Calu3 (cell line): ENCODE measurements at places on chromosomes 6 and 20. TPM values are rescaled to one million over a fixed set of nuclear protein-coding genes. Genes with fewer than 3 reads are reported as not detected.

The PLEKHG1 gene
- 9.7 and 16.9 TPM in 2 replicates for total RNA-seq

DNA sequence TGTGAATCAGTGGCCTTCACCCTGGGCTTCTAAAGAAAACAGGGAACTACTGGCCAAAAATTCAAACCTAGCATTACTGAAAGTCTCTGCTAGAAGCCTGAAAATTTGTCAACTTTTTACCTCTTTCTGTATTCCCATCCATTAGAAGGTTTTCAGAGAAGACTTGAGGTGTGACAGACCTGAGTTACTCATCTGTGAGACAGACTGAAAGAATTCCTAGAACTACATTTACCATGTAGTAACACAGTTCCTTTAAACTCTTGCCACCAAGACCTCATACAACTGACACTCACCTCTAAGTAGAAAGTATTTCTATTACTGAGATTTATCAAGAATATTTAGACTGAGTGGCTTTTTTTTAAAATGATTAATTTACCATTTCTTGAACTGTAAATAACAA is 4.5 kb downstream of the DPM1 start:
- DNase-seq = no peak

The GABRR1 gene
- not detected in 2 replicates for total RNA-seq

GRCh38 chr6:47256361-47256760 is 53.3 kb downstream of the TNFRSF21 start:
- DNase-seq = no peak

The SIRPD gene
- not detected in 2 replicates for total RNA-seq

DNA sequence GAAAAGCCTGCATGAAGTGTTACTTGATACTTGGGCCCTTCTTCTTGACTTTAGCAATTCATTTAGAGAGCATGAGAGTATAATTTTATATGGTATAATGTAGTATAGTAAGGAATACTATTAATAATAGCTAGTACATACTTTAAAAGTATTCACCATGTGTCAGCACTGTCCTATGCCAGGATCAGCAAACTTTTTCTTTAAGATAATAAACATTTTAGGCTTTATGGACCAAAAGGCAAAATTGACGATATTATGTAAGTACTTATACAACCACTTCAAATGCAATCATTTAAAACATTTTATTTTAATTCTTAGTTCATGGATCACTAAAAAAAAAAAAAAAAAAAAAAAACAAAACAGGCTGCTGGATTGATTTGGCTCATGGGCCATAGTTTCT is 163.9 kb downstream of the IBTK start:
- no peak for DNase-seq

- DNase-seq = peak; percentile 90
Measured at GRCh38 chr6:26327450-26328264, 37.3 kb upstream of the BTN3A2 start.

DNA sequence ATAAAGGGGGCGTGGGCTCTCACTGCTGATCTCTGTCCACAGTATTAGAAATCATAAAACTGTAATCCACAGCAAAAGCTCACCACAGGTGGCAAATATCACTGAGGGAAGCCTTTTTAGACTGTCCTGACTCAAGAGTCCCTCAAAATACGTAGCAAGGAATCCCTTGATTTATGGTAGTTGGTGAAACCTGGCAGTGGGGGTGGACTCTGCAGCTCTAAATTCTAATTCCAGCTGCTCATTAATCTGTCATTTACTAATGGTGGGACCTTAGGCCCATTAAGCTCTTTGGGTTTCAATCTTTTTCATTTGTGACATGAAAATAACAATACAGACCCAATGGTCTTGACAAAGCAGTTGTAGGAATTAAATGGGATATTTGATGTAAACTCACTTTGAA is 32.3 kb downstream of the GMDS start:
- no peak for DNase-seq

DNA sequence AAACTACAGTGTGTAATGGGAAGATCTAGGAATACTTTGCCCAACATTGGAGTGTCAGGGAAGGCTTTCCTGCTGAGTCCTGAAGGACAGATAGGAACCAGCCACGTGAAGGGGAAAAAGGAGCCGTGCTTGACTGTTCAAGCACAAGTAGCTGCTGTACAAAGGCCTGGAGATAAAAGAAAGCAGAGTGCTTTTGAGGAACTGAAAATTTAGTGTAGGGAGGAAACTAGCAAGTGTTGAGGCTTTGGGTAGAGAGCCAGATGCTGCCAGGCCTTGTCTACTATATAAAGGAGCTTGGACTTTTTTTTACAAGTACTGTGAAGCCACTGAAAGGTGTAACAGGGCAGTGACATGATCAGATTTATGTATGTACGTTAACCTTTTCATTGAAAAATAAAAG is 39.0 kb downstream of the DSE start:
- DNase-seq = no peak

- DNase-seq = no peak
Measured at GRCh38 chr20:43458422-43458924, 777 bp downstream of the SRSF6 start.

The TRAPPC3L gene
- not detected in 2 replicates for total RNA-seq

GRCh38 chr20:47070176-47070575 is 175.5 kb downstream of the EYA2 start:
- DNase-seq = no peak

The GSTA1 gene
- 0.37 TPM in 1 of 2 replicates, not detected in the other for total RNA-seq

The C6orf15 gene
- not detected in 2 replicates for total RNA-seq

DNA sequence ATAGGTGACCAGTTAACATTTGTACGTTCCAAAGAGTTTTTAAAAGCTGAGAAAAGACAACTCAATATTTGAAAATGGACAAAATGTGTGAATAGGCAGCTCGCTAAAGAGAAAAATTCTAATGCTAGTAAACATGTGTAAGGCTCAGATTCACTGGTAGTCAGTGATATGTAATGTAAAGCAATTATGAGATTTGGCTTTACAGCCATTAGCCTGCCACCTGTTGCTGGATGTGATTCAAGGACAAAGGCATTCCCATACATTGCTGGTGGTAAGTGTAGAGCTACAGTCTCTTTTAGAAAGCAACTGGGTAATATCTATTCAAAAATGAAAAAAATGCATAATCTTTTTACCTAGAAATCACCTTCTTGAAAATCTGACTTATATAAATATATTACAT is 114.3 kb downstream of the COL19A1 start:
- DNase-seq = peak; percentile 4

- no peak for DNase-seq
Measured at GRCh38 chr20:58223358-58223941, 5.0 kb downstream of the ANKRD60 start.

GRCh38 chr6:119218548-119218947 is 131.0 kb downstream of the MAN1A1 start:
- no peak for DNase-seq

DNA sequence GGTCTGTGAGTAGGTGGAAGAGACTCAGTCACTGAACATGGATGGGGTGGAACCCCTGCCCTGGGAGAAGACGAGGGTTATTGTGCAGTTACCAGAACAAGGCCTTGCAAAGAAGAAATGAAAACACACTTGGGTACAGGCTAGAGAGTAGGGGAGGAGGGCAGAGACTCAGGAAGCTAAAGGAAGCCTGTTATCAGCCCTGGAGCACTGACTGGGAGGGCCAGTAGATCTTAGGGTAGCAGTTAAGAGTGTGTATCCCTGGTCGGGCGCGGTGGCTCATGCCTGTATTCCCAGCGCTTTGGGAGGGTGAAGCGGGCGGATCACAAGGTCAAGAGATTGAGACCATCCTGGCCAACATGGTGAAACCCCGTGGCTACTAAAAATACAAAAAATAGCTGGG is 74.4 kb downstream of the SASH1 start:
- no peak for DNase-seq

DNA sequence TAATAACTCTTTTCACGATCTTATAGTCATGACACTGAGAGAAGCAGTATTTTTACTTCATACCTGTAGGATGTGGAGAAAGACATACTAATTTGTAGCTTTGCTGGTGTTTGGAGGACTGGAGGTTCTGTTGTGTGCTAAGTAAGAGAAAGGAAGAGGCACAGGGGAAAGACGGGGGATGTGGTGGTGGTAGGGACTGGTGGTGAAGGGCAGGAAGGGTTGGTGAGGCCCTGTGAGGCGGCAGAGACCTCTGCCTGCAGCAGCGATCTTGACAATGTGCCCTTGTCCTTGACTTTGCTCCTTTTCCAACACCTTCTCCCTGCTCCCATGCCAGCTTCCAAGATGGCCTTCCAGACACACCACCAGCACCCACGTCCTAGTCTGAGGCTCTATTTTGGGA is 32.6 kb upstream of the MPC1 start:
- DNase-seq = no peak

The CNKSR3 gene
- total RNA-seq = 4.0 and 4.7 TPM in 2 replicates

DNA sequence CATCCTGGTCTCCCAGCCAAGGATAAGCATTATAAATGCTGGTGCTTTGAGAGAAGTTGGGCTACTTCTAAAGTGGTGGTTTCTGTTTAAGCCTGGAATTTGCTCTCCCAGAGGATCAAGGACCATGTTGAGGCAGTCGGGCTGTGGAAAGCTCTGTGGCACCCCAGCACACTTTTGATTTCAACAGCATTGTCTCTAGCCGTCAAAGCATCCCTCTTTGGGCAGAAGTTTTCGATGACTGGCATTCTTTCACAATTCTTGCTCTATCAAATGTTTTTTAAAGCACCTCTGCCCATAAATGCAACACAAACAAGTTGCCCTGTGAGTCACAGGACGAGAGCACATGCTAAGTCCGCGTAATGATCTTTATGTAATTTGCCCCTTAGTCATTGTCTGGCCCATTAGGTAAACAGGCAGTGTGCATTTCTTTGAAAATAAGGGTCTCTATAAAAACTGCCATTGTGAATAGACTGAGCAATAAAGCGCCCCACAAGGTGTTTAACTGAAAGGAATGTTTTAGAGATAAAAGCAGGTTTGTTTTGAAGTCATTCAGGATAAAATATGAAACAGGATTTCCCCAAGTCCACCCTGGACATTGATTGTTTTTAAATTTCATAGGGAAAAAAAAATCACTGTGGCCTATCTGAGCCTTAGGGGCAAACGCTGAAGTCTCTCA is 44.7 kb upstream of the FOXQ1 start:
- peak; percentile 28 for DNase-seq

DNA sequence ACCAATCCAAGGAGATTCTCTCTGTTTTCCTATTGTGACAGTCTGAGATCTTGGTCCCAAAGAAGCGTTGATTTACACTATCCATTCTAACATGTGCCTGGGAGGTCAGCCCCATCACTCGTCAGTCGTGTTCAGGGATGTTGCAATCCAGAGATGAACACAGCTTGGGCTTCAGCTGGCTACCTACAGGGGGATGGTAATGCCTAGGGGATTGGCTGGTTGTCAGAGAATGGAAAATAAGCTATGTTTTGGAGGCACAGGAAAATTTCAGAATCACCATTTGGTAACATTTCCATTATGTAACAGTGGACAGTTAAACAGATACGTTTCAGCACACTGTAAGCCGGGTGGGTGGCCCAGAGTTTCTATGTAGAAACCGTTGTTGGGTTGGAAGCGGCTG is 147.1 kb upstream of the RALGAPA2 start:
- no peak for DNase-seq

DNA sequence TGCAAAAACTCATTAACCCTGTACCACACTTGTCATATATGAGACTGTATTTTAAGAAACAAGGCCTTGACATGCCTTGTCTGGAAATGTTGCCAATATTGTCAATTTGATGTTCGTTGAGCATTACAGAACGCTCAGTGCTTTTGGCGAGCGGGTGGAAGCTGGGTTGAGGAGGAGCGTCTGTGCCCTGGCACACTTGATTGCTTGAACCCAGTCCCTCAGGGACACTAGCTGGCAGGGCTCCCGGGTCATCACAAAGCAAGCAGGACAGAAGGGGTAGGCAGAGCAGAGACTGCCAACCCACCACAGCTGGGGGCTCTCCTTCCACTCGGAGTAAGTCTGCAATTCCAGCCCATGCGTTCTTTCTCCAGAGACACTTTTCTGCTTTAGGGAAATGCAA is 286.3 kb downstream of the KHDC1L start:
- DNase-seq = no peak

The DUSP15 gene
- 0.47 TPM in 1 of 2 replicates, not detected in the other for total RNA-seq

DNA sequence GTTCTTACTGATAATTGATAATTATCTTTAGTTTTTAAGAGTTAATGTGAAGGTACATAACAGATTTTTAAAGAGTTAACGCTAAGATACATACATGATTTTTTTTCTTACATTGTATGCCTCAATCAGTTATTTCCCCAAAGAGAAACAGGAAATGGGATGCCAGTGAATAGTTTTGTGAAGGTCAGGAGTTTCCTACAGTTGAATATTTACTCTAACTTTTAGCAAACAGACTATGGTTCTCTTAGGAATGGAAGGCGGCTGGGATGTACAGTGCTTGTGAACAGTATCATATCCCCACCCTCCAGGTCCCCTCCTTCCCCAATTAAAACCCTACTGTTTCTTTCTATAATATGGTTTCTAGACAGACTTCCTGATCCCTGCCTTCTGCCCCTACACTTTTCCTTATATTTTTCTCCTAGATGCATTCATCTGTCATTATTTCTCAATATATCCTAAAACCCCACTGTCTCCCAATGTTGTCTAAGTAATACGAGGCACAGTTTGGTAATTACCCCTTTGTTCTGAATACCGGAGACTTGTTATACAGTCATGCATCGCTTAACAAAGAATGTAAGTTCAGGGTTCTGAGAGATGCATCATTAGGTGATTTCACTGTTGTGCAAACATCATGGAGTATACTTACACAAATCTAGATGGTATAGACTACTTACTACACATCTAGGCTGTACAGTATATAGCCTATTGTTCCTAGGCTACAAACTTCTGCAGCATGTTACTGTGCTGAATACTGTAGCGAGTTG is 29.2 kb downstream of the SLC35A1 start:
- no peak for DNase-seq

The DDX43 gene
- total RNA-seq = 11.4 and 13.4 TPM in 2 replicates

- DNase-seq = peak; percentile 82
Measured at GRCh38 chr6:73523434-73524123, 2.7 kb upstream of the EEF1A1 start.

The PPP1R16B gene
- total RNA-seq = 0.10 TPM in 1 of 2 replicates, not detected in the other

GRCh38 chr6:21519642-21520041 is 73.9 kb upstream of the SOX4 start:
- DNase-seq = no peak

GRCh38 chr20:50219600-50219999 is 29.0 kb downstream of the CEBPB start:
- DNase-seq = no peak

DNA sequence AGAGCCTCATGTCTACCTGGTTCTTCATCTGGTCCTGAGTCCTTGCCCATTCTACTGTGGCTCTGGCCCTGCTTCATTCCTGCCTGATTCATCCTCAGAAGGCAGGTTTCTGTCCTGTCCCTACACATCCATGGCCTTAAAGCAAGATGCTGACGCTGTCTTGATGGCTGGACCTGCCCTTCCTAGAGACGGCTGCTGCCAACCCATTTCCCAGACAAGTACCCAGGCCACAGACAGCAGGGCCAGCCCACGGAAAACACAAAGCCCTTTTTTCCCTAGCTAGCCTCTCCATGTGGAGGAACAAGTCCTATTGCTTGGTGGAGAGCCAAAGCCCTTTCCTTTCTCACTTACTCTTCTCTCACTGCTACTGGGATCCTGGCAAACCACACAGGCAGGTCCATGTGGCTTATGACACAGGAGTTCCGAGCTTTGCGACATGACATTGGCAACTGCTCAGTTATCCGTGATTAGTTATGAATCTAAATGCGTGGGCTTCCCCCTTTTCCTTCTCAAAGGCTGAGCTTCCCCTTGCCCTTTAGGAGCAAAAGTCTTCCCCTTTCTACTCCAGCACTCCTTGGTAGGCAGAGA is 72.9 kb downstream of the SLC22A3 start:
- DNase-seq = no peak

The SLC32A1 gene
- total RNA-seq = not detected in 2 replicates
